Immature natural killer cell (primary cell): ENCODE measurements at places on chromosomes 11 and 22. TPM values are rescaled to one million over a fixed set of nuclear protein-coding genes. Genes with fewer than 3 reads are reported as not detected.
A peak's percentile ranks its signal among the peaks of the same experiment; 100 is the strongest.

- DNase-seq, result peak; percentile 53
Observed at GRCh38 chr22:41746567-41747400, 47.5 kb downstream of the MEI1 start.

- DNase-seq, result no peak
Observed at GRCh38 chr11:102986815-102987214, 31.3 kb upstream of the MMP13 start.

GRCh38 chr22:41140365-41140957, 48.1 kb downstream of the EP300 start:
- DNase-seq, result no peak

The LAMTOR1 gene
- 110 TPM for polyA plus RNA-seq

The SULT4A1 gene
- polyA plus RNA-seq, result not detected

The TESMIN gene
- polyA plus RNA-seq, result not detected
